Stimulated activated CD4-positive, alpha-beta T cell treated with anti-CD3 and anti-CD28 coated beads, Interleukin-12 subunit alpha, Interleukin-12 subunit beta, amount 100 ng/mL, for 4 hours (primary cell): ENCODE measurements at places on chromosomes 3 and 15.

GRCh38 chr3:30729512-30729911 is 123.1 kb downstream of the TGFBR2 start:
- no peak for DNase-seq

- no peak for DNase-seq
Measured at GRCh38 chr3:48464713-48465221, 18.2 kb downstream of the ATRIP start.

GRCh38 chr3:48855681-48856447 is 8.2 kb upstream of the PRKAR2A start:
- DNase-seq = no peak

GRCh38 chr3:141336672-141337522 is 31.4 kb upstream of the ZBTB38 start:
- DNase-seq = no peak

GRCh38 chr3:126216416-126216815 is 36.0 kb upstream of the ALDH1L1 start:
- DNase-seq = no peak
